Smooth muscle cell of bladder (primary cell): ENCODE measurements at places on chromosomes 2 and 18. TPM values are rescaled to one million over a fixed set of nuclear protein-coding genes. Genes with fewer than 3 reads are reported as not detected.

TMEM182 gene
- total RNA-seq = 1.6 and 3.3 TPM in 2 replicates

LOXL3 gene
- 34.4 and 57.5 TPM in 2 replicates for total RNA-seq

KCNE4 gene
- 27.2 and 43.9 TPM in 2 replicates for total RNA-seq

MLPH gene
- total RNA-seq = 12.2 and 12.8 TPM in 2 replicates

SCN1A gene
- total RNA-seq = 0.09 and 0.28 TPM in 2 replicates

AGXT gene
- total RNA-seq = 0.14 TPM in 1 of 2 replicates, not detected in the other

RAD51AP2 gene
- not detected in 2 replicates for total RNA-seq

GAREM1 gene
- 4.1 and 4.3 TPM in 2 replicates for total RNA-seq

DSG2 gene
- 2.3 and 23.3 TPM in 2 replicates for total RNA-seq

PLEKHH2 gene
- 4.6 and 5.3 TPM in 2 replicates for total RNA-seq

TEX44 gene
- total RNA-seq = not detected in 2 replicates

GKN1 gene
- not detected in 2 replicates for total RNA-seq

HTR2B gene
- total RNA-seq = 6.0 and 10.8 TPM in 2 replicates

CAVIN2 gene
- total RNA-seq = 10.4 and 16.4 TPM in 2 replicates

ACVR1C gene
- total RNA-seq = under 0.01 and 0.09 TPM in 2 replicates

NEUROD1 gene
- not detected in 2 replicates for total RNA-seq

CCDC141 gene
- total RNA-seq = under 0.01 TPM in 1 of 2 replicates, not detected in the other

NRP2 gene
- total RNA-seq = 65.8 and 155 TPM in 2 replicates

TMEM178A gene
- total RNA-seq = 1.3 and 1.7 TPM in 2 replicates

SEPTIN2 gene
- total RNA-seq = 358 and 366 TPM in 2 replicates

ARHGAP28 gene
- total RNA-seq = 1.5 and 10.5 TPM in 2 replicates

PSMA8 gene
- not detected in 2 replicates for total RNA-seq

BUB1 gene
- total RNA-seq = 4.3 and 4.8 TPM in 2 replicates
